AG04449 (cell line): ENCODE measurements at places on chromosomes 1 and 21.

GRCh38 chr21:43195121-43196021, 26.6 kb downstream of the CRYAA start:
- no peak for DNase-seq

DNA sequence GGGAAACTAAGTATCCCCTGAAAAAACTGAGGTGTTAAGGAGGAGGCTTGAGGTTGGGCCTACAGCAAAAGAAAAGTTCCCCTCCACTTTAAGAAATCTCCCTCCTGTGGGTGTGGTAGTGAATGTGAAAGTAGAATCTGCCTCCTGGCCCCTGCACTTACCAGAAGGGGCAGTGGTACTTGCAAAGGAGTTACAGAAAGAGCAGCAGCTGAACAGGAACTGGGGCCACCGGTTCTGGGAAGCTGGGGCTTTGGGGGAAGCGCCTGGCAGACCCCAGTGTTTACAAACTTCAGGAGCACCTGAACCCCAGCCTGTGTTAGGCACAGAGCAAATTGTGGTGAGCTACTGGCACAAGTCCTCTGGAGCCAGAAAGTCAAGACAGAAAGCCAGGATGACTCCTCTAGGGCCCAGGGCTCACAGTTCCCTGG, 250.2 kb upstream of the FGGY start:
- no peak for DNase-seq

DNA sequence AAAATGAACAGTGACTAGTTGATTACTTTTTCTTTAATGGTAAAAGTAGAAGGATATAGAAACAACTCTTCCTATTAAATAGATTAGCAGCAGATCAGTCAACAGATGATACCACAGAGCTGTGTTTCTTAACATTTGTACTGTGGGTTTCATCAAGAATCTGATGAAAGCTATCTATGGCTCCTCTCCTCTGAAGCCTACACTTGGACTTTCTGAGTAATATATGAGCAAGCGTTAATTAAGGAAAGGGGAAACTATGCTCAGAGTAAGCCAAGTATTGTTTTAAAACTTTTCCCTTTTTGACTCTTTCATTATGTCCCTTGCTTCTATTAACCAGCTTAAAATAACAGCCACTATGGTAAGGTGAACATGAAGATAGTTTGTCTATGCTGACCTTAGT, 10.8 kb downstream of the ARID4B start:
- DNase-seq: no peak

DNA sequence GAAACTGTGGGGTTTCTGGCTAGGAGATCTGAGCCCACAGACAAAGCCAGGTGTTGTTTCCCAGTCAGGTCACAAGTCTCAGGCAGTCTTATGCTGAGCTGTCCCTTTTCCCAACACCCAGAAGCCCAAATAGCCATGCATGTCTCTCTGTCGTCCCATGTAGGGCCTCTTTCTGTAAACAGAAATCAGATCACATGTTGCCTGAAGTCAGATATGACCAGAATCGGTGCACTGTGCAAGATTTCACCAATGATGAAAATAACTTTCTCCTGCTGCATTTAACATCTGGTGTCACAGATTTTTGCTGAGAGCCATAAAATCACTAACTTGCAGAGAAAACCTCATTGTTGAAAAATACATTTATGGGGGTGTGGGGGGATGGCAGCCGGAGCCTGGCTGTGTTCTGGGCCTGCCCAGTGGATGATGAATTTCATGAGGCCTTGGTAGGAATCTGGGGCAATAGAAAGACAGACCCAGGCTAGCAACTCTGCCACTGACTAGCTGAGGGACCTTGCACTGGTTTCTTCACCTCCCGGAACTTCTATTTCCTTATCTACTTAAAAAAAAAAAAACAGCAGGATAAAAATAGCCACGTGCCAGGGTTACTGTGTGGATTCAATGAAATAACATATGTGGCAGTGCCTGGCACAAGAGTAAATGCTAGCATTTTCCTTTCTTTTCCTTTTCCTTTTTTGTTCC, 158.8 kb upstream of the NFIA start:
- DNase-seq: no peak

DNA sequence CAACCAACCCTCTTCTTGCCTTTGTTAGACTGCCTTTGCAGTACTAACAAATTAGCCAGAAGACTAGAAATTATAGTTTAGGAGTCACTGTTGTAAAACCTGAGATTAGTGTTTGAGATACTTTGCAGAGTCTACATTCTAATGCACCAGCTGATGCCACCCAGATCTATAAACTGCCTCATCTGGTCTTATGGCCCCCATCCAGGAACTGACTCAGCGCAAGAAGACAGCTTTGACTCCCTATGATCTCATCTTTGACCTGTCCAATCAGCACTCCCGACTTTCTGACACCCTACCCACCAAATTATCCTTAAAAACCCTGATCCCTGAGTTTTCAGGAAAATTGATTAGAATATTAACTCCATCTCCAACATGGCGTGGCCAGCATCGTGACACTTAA, 334.6 kb downstream of the RGS7 start:
- DNase-seq: no peak

GRCh38 chr1:38804062-38804886, 55.3 kb downstream of the RRAGC start:
- no peak for DNase-seq
